CD14-positive monocyte (primary cell): ENCODE measurements at places on chromosomes 12 and 14.
A peak's percentile ranks its signal among the peaks of the same experiment; 100 is the strongest.

DNA sequence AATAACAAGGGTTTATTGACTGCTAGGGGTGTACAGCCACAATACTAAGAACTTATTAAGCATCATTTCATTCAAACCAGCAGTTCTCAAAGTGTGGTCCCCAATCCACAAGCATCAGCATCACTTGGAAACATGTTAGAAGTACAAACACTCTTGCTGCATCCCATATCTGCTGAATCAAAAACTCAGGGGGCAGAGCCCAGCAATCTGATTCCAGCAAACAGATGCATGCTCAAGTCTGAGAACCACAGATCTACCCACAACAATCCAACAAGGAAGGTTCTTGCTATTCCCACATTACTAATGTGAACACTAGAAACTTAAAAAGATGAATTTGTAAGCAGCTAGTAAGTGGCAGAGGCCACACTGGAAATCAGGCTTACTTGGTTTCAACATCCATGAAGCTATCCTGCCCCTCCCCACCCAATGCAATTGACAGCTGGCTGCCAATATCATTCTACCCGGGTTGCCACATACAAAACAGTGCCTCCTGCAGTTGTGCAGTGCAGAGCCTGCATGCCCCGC is 6.2 kb downstream of the KRT77 start:
- DNase-seq, result no peak

DNA sequence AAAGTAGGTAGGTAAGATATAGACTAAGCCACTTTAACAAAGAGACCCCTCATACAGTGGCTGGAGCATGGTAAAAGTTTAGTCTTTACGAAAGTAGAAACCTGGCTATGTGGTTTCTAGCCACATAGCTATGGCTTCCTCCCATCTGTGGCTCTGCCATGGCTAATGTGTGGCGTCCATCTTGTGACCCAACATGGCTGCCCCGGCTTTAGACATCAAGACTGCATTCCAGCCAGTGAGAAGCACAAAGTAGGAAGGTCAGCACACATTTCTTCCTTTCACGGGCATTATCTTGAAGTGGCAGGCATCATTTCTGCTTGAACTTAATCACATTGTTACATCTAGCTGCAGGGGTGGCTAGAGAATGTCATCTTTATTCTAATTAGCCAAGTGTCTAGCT is 148.3 kb downstream of the TBX5 start:
- DNase-seq, result no peak

DNA sequence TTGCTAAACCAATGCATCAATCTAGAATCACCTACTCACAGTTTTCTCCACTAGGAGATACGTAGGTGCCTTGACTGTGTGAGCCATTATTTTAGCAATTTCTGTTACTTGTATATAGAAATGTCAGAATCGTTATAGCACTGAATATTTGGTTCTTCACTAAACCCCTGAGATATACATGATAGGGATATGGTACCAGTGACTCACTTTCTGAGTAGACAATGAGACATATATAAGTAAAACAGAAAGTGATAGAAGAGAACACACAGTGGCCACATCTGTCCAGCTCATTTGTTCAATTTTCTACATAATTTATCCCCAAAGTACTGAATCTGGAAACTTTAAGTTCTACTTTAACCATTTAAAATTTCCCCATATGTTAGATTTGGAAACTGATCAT is 1505.5 kb upstream of the TMEM132C start:
- DNase-seq, result no peak

DNA sequence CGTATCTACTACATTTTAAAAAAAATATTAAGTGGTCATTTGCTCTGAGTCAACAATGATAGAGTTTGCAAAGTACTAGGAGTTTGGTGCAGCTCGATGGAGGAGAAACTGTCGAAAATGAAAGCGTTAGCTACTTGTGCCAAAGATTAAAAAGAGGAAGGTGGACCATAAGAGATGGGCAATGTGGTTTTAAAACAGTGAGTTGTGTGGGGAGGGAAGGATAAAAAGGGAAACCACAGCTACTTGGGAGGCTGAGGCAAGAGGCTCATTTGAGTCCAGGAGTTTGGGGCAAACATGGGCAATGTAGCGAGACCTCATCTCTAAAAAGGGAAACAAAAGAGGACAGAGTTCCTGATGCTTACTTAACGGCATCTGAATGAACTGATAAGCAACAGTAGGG is 18.2 kb upstream of the STRAP start:
- DNase-seq, result peak; percentile 56

DNA sequence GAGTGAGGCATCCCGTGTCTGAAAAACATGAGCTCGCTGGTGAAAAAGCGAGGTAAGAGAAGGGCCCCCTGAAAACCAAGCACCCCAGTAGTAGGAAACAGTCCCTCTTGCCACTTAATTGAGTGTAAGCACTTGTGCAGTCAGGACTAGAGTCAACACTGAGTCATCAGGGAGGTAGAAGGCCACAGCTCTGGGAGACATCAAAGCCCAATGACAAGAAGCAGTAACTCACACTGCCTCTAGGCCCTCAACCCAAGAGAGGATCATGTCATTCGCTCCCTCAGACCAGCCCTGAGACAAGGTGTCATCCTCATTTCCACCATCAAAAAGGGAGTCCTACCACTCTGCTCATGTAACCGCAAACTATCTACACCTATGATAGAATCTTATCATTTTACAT is 17.8 kb downstream of the POMT2 start:
- DNase-seq, result no peak

- peak; percentile 59 for DNase-seq
These were observed 50.4 kb downstream of the DYRK2 start for GRCh38 chr12:67698672-67699581.

- no peak for DNase-seq
These were observed 282.9 kb downstream of the ALG10 start for GRCh38 chr12:34305176-34305575.

DNA sequence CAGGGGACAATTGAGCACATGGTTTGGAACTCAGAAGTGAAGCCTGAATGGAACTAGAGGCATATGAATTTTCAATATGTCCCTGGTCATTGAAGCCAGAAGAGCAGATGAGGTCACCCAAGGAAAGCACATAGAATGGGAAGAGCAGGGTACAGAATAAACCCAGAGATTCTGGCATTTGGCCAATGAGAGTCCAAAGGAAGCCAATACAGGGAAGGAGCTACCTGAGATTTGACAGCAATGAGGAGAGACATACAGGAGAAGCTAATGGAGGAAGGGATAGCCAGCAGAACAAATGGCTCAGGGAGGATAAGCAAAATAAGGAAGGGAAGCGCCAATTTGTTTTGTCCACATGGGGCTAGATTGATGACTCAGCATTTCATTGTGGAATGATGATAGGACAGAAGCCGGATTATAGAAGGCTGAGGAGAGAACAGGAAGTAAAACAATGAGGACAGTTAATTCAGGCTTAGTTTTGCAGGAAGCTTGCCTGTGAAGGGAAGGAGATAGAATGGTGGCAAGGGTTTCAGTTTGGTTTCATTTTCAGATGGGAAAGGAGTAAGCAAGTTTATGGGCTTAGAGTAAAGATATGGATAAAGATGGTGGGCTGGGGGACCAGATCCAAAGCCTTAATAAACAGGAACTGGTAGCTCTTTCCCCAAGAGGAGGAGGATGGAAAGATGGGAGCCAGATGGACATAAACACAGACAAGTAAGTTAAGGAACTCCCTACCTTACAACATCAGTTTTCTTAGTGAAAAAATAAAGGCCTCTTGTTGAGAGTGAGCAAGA is 3.2 kb upstream of the SPTSSA start:
- DNase-seq, result peak; percentile 87

DNA sequence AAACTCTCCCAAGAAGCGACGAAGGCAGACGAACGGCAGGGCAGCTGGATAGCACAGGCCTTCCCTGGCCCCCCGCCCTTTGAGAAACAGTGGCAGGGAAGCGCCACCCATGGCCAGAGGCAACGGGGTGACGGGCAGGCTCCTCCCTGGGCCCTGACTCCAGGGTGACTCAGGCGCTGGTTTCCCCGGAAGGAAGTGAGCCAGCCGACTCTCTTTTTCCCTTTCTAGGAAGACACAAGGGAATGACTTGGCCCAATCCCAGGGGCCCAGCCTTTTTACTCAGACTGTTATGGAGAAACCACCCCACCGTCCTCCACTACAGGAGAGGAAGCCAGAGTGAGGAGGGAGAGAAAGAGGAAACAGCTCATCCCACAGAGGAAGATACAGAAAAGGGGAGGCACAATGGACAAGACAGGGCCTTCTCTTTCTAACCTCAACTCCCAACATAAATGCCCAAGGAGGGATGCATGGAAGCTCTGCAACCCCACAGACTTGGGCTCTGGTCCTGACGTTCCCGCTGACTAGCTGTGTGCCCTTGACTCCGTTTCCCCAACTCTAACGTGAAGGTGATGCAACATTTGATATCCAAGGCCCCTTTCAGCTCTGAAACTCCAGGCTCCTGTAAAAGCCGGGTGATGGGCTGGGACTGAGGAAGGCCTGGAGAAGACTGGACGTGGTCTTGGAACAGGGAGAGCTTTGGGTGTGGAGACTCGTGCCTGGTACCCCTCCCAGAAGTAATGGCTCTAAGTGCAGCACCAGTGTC is 27.9 kb downstream of the ACTN1 start:
- peak; percentile 93 for DNase-seq

DNA sequence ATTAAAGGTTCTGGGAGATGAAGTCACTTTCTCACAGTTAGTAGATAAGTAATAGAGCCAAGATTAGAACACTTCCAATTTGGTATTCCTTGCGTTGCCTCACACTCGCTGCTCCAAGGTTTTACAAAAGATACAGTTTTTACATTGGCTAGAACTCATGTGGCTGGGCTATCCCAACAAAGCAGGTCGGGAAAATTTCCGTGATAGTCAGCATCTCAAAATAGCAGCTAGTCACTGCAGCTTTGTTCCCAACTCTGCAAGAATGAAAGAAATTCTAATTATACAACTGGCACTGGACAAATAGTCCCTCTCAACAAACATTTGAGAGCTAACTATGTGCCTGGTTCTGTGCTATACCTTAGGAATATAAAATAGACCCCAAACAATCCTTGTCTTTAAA is 24.6 kb upstream of the PPP1R12A start:
- no peak for DNase-seq

DNA sequence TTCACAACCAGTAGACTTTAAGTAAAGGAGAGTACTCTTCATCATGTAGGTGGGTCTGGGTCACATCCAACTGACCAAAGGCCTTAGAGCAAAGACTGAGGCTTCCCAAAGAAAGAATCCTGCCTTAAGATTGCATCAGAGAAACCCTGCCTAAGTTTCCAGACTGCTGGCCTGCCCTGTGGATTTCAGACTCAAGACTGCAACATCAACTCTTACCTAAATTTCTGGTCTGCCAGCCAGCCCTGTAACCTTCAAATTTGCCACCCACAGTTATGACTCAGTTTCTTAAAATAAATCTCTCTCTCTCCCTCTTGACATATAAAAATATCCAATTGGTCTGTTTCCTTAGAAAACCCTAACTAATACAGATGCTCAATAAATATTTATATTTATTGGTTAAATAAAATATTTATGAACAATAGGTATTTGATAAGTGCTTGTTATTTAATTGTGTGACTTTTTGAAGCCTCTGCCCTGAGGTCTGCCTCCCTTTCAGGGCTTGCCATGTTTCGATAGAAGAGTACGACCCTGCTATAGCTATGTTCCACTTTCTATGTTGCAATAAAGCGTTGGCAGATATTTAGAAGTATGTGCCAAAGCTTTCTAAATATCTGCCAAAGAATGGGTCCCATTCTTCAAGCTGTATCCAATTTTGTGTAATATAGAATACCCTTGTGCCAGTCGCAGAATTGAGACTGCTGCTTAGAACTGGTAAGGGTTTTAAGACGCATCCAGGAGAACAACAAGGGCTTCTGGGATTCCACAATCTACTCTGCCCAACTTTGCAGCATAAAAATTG is 65.7 kb downstream of the TMEM30B start:
- no peak for DNase-seq

DNA sequence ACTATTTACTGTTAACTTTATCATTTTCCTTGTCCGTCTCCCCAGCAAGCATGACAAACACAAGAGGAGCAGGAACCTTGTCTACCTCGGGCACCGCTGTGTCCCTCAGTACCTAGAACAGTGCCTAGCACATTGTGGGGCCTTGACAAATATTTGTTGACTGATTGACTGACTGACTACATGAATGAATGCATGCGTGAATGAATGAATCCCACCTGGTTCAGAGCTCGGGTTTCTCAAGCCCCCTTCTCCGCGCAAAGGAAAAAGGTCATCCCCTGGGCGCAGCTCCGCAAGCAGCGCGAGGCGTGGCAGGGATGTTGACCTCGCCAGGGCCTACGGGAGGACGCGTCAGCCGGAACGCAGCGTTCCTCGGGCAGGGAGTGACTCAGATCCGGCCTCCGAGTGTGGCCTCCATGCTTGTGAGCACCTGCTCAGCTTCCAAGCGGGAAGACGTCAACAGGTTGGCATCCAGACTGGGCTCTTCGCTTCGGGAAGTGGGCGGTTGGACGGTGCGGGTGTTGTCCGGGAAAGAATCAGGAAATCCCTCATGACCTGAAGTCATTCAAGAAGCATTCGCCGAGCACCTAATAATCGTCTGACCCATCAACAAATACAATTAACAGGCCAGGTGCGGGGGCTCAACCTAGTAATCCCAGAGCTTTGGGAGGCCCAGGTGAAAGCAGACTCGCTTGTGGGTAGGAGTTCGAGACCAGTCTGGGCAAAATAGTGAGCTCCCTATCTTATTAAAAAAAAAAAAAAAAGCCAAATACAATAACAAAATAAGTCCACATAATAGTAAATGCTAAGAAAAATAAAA is 13.9 kb upstream of the UBC start:
- peak; percentile 82 for DNase-seq

DNA sequence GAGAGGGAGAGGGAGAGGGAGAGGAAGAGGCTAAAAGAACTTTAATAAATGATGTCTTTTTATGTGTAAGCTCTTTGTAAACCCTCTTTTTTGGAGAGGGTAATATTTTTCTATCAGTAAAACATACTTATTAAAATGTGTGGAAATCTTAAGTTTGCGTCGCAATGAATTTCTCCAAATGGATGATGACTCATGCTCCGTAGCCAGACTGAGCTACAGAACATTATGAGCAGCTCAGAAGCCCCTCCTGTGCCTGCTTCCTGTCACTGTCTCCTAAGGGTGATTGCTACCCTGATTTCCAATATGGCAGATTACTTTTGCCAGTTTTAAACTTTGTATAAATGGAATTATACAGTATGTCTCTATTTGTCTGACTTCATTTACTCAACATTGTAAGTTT is 13.0 kb upstream of the PYGL start:
- peak; percentile 43 for DNase-seq

- peak; percentile 43 for DNase-seq
These were observed 333.3 kb downstream of the ZFP36L1 start for GRCh38 chr14:68459480-68460136.

GRCh38 chr14:104514156-104514848 is 65.3 kb upstream of the C14orf180 start:
- DNase-seq, result no peak

DNA sequence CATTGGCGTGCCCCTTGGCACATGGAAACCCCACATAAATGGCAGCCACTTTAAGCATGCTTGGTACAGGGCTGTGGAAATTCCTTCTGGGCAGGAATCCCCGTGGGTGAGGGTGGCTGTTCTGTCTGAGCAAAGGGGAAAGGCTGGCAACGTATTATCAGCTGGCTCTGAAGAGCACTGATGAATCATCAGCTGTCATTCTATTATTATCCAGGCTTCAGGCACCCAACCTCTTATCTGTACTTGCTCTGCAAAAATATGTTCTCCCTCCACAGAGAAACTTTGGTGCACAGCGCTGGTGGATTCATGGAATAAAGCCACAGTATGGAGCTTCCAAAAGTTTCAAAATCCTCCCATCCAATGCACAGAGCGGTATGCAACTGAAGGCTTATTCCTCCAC is 167.1 kb downstream of the TBX5 start:
- no peak for DNase-seq

GRCh38 chr14:90848944-90849731 is 32.9 kb upstream of the TTC7B start:
- no peak for DNase-seq
